Fibroblast of lung (primary cell): ENCODE measurements at places on chromosomes 11 and 22. TPM values are rescaled to one million over a fixed set of nuclear protein-coding genes. Genes with fewer than 3 reads are reported as not detected.

DNA sequence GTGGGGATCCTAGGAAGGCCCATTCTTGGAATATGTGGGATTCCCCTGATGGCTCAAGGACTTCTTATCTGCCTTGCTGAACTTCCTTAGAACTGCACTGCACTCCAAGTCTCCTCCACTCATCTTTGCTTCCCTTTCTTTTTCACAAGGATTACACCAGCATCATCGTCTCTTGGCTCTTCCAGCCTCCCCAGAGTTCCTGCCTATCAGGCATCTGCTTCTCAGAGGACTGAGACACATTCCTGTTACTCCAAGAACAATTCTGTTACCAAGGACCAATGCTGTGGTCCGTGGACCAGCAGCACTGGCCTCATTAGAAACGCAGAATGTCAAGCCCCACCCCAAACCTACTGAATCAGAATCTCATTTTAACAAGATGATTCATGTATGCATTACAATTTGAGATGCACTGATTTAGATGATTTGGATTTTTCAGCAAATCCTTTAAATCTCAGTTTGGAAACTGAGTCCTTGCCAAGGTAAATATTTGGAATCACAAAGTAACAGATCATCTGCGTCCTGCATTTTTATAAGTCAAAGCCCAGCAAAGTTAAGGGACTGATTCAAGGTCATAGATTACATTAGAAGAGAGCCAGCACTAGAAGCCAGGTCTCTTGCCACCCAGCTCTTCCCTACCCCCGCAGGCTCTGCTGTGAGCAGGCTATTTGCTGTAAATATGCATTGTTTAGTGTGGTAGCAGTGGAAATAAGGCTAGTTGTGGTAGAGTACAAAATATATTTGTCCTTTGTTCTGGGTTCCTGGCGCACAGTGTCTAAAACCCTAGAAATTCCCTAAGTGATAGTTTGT is 110.9 kb downstream of the SWAP70 start:
- H3K4me1 ChIP-seq: peaks cover 13% of the 10 kb centered on the region
- no peak overlapping the region for H3K4me3 ChIP-seq
- DNase-seq: peak; percentile 61
- no peaks in the 10 kb centered on the region for H3K27me3 ChIP-seq

DNA sequence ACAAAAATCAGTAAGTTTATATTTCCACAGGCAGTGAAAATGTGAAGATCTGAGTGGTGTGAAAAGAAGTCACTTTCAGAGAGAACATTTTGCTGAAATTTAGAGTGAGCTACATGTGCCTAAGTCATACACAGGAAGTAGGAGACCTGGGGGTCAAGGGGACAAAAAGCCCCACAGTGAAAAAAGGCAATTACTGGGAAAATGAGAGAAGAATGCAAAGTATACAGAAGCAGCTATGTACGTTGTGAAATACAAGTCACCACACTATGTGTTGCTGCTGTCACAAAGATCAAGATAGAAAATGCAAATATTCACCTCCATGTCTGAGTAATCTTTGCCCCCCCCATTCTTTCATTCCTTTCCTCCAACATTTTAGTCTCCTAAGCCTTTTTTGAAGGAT is 21.6 kb upstream of the SESN3 start:
- H3K36me3 ChIP-seq: no peaks in the 10 kb centered on the region
- peaks cover 2% of the 10 kb centered on the region for H3K4me1 ChIP-seq
- peaks cover 2% of the 10 kb centered on the region for H3K27me3 ChIP-seq
- H3K27ac ChIP-seq: no peak overlapping the region
- no peak overlapping the region for H3K4me3 ChIP-seq

- H3K4me1 ChIP-seq: no peaks in the 10 kb centered on the region
- no peaks in the 10 kb centered on the region for H3K27me3 ChIP-seq
- H3K27ac ChIP-seq: no peak overlapping the region
- no peak for DNase-seq
- H3K4me3 ChIP-seq: no peak overlapping the region
- no peaks in the 10 kb centered on the region for H3K36me3 ChIP-seq
Observed at GRCh38 chr11:17333799-17334586, 17.6 kb upstream of the NCR3LG1 start.

GRCh38 chr22:41516462-41516861 is 27.8 kb downstream of the POLR3H start:
- H3K27me3 ChIP-seq: no peaks in the 10 kb centered on the region
- no peak for DNase-seq
- H3K4me3 ChIP-seq: no peak overlapping the region

- H3K27me3 ChIP-seq: no peaks in the 10 kb centered on the region
- H3K4me3 ChIP-seq: no peak overlapping the region
- DNase-seq: no peak
Observed at GRCh38 chr11:68416070-68416578, 44.4 kb upstream of the PPP6R3 start.

- H3K27me3 ChIP-seq: peaks cover 50% of the 10 kb centered on the region
- H3K4me1 ChIP-seq: no peaks in the 10 kb centered on the region
- no peak for DNase-seq
- H3K27ac ChIP-seq: no peak overlapping the region
Observed at GRCh38 chr11:64643256-64643881, 52.3 kb downstream of the SLC22A12 start.

- peak; percentile 97 for DNase-seq
- H3K4me3 ChIP-seq: no peak overlapping the region
- peak overlapping the region; percentile 67 for H3K27ac ChIP-seq
Observed at GRCh38 chr11:72308226-72309073, 64.5 kb upstream of the PHOX2A start.

GRCh38 chr11:132475026-132475425 is 1057.3 kb downstream of the OPCML start:
- no peak overlapping the region for H3K27ac ChIP-seq
- no peak for DNase-seq
- H3K4me3 ChIP-seq: no peak overlapping the region
- H3K4me1 ChIP-seq: no peaks in the 10 kb centered on the region
- H3K27me3 ChIP-seq: no peaks in the 10 kb centered on the region

The MAPK12 gene
- 24.4 and 30.1 TPM in 2 replicates for total RNA-seq
